T-helper 17 cell (primary cell): ENCODE measurements at places on chromosomes 3 and 15.

- no peak for DNase-seq
- no peaks in the 10 kb centered on the region for H3K36me3 ChIP-seq
- no peaks in the 10 kb centered on the region for H3K4me1 ChIP-seq
- no peak overlapping the region for H3K27ac ChIP-seq
- H3K4me3 ChIP-seq = no peak overlapping the region
- H3K27me3 ChIP-seq = no peaks in the 10 kb centered on the region
Observed at GRCh38 chr3:89252860-89253259, 145.4 kb downstream of the EPHA3 start.

DNA sequence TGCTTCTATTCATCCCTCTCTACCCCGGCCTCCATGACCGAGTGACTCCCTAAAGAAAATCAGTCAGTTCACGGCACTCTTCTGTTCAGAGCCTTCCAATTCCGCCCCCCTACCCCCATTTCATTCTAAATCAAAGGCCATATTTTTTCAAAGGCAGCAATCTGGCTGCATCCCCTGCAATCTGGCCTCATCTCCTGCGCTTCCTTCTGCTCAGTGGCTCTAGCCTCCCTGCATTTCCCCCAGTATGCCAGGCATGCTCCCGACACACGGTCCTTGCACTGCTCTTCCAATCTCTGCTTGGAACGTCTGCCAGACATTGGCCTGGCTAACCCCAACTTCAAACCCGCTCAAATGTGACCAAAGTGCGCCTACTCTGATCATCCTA, 67.7 kb downstream of the EXOG start:
- no peak overlapping the region for H3K4me3 ChIP-seq
- no peak for DNase-seq
- H3K27ac ChIP-seq = no peak overlapping the region
- H3K27me3 ChIP-seq = peaks cover 11% of the 10 kb centered on the region

- H3K27me3 ChIP-seq = no peaks in the 10 kb centered on the region
- peaks cover 22% of the 10 kb centered on the region for H3K4me1 ChIP-seq
- no peak for DNase-seq
- H3K36me3 ChIP-seq = no peaks in the 10 kb centered on the region
- H3K27ac ChIP-seq = peak overlapping the region; percentile 49
- no peak overlapping the region for H3K4me3 ChIP-seq
Observed at GRCh38 chr3:130916507-130917167, 22.8 kb downstream of the ATP2C1 start.

DNA sequence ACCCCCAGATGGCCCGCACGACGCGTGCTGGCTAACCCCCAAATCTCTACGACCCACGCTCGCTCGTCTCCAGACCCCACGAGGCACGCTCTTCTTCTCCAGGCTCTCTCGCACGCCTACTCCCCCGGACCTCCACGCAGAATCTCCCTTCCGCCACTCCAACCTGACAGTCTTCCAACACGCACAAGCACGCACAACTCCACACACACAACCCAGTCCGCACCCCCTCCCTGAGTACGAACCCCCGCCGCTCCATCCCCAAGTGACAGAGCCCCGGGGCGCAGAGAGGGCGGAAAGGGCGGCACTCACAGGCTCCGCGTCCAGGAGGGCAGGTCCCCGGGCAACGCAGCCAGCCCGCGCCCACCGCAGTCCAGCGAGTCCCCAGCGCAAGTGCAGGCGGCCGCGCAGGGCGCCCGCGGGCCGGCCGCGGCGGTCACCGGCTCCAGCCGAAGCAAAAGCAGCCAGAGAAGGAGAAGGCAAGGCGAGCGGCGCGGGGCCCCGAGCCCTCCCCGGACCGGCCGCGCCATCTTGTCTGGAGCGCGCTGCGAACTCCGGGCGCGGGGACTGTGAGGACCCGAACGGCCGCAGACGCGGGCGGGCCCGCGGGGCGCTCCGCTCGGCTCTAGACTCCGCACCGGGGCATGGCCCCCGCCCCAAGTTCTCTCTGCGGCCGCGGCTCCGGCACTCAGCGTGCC, 794 bp downstream of the LRIG1 start:
- peaks cover 3% of the 10 kb centered on the region for H3K36me3 ChIP-seq
- no peaks in the 10 kb centered on the region for H3K27me3 ChIP-seq
- peak; percentile 26 for DNase-seq

DNA sequence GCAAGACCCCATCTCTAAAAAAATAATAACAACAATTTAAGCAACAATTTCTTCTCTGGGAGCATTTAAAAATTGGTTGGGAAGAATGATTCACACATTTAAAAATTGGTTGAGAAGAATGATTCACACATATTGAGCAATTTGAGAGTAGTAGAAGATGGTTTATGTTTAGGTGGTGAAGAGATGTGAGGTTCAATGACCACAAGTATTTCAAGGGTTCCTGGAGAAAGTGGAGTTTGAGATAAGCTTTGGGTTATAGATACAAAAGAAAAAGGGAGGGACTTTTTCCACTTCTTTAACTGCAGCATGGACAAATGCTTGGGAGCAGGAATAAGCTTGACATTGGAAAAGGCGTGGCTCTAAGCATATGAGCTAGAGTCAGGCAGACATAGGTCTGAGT, 145.7 kb upstream of the NPHP3 start:
- no peak for DNase-seq
- H3K4me1 ChIP-seq = no peaks in the 10 kb centered on the region
- H3K27me3 ChIP-seq = peaks cover 19% of the 10 kb centered on the region
- H3K27ac ChIP-seq = no peak overlapping the region

DNA sequence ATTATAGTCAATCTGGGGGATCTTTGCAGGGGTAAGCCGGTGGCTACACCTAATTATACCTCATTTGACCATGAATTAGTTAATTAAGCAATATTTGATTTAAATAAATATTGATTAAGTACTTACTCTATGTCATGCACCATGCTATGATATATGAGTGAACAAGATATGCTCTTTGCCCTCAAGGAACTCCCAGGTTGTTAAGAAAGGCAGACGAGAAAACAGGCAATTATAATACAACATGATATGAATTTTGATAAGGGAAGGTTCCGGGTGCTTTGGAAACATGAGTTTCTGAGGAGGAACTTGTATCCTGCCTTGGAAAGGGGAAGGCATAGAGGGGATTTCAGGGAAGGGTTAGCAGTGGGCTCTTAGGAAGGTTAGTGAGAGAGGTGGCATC, 412.9 kb downstream of the WDR72 start:
- no peak overlapping the region for H3K27ac ChIP-seq
- H3K27me3 ChIP-seq = peaks cover 9% of the 10 kb centered on the region
- no peak overlapping the region for H3K4me3 ChIP-seq
- no peaks in the 10 kb centered on the region for H3K36me3 ChIP-seq
- DNase-seq = no peak

- no peak overlapping the region for H3K4me3 ChIP-seq
- no peaks in the 10 kb centered on the region for H3K4me1 ChIP-seq
- peaks cover 60% of the 10 kb centered on the region for H3K27me3 ChIP-seq
Observed at GRCh38 chr15:89385596-89386331, 51.1 kb upstream of the POLG start.

GRCh38 chr3:67083277-67083676, 85.2 kb downstream of the KBTBD8 start:
- H3K4me3 ChIP-seq = peak overlapping the region; percentile 2
- H3K27ac ChIP-seq = no peak overlapping the region
- H3K36me3 ChIP-seq = peaks cover 6% of the 10 kb centered on the region
- H3K4me1 ChIP-seq = peaks cover 9% of the 10 kb centered on the region
- no peaks in the 10 kb centered on the region for H3K27me3 ChIP-seq

DNA sequence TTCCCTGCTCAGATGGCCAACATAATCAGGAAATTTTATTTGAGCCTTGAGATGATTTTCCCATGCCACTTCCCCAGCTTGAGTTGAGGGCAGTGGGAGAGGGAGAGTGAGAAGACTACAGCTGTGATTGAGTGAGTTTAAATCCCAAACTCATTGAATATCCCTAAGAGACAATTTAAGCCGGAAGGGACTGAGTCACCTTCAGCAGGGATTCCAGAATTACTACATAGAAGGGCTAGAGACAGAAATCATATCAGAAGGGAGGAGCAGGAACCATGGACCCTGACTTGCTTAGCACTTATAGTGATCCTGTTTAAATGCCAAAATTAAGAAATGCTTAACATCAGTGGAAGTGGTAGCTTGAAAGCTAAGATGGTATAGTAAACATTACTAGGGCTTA, 312.2 kb upstream of the SLCO3A1 start:
- H3K27ac ChIP-seq = no peak overlapping the region
- no peak overlapping the region for H3K4me3 ChIP-seq
- H3K4me1 ChIP-seq = no peaks in the 10 kb centered on the region
- DNase-seq = no peak

GRCh38 chr3:141457624-141458236, 29.1 kb upstream of the RASA2 start:
- no peak overlapping the region for H3K4me3 ChIP-seq
- no peaks in the 10 kb centered on the region for H3K36me3 ChIP-seq
- peaks cover 13% of the 10 kb centered on the region for H3K4me1 ChIP-seq

- DNase-seq = no peak
- H3K4me3 ChIP-seq = no peak overlapping the region
Observed at GRCh38 chr3:156264771-156265170, 144.4 kb downstream of the KCNAB1 start.

DNA sequence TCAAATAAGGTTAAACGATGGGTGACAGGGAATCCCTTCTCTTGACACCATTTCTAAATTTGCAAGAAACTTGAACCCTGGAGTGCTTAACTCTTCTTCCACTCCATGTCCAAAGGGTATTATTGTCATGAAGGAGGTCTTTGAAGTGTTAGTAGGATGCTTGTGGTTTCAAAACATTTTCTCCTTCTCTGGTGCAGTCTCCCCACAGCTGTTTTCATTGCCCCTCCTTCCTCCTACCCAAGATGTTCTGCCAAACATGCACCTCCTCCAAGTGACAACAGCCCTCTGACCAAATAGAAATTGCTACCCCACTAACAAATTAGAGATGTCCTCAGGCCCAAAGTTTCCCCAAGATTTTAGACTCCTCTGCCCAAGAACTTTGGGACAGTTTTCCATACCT, 151.4 kb downstream of the POLR2M start:
- peaks cover 7% of the 10 kb centered on the region for H3K4me1 ChIP-seq
- no peak for DNase-seq
- no peak overlapping the region for H3K27ac ChIP-seq
- H3K27me3 ChIP-seq = peaks cover 60% of the 10 kb centered on the region
- peaks cover 4% of the 10 kb centered on the region for H3K36me3 ChIP-seq

GRCh38 chr3:194632809-194633348, 340 bp downstream of the TMEM44 start:
- peaks cover 7% of the 10 kb centered on the region for H3K4me1 ChIP-seq
- no peak for DNase-seq
- H3K4me3 ChIP-seq = peak overlapping the region; percentile 86
- no peaks in the 10 kb centered on the region for H3K27me3 ChIP-seq
- no peaks in the 10 kb centered on the region for H3K36me3 ChIP-seq

- H3K27me3 ChIP-seq = peaks cover 22% of the 10 kb centered on the region
- H3K4me3 ChIP-seq = no peak overlapping the region
- no peak for DNase-seq
- no peak overlapping the region for H3K27ac ChIP-seq
Observed at GRCh38 chr3:36520241-36521006, 140.1 kb downstream of the STAC start.

GRCh38 chr3:101809178-101810021, 30.4 kb downstream of the NXPE3 start:
- no peak for DNase-seq
- peak overlapping the region; percentile 41 for H3K4me3 ChIP-seq
- peaks cover 2% of the 10 kb centered on the region for H3K36me3 ChIP-seq
- H3K27ac ChIP-seq = peak overlapping the region; percentile 78
- peaks cover 16% of the 10 kb centered on the region for H3K4me1 ChIP-seq

GRCh38 chr15:100249096-100249815, 92.5 kb downstream of the ADAMTS17 start:
- DNase-seq = no peak
- peaks cover 2% of the 10 kb centered on the region for H3K4me1 ChIP-seq
- peaks cover 3% of the 10 kb centered on the region for H3K36me3 ChIP-seq
- no peaks in the 10 kb centered on the region for H3K27me3 ChIP-seq

DNA sequence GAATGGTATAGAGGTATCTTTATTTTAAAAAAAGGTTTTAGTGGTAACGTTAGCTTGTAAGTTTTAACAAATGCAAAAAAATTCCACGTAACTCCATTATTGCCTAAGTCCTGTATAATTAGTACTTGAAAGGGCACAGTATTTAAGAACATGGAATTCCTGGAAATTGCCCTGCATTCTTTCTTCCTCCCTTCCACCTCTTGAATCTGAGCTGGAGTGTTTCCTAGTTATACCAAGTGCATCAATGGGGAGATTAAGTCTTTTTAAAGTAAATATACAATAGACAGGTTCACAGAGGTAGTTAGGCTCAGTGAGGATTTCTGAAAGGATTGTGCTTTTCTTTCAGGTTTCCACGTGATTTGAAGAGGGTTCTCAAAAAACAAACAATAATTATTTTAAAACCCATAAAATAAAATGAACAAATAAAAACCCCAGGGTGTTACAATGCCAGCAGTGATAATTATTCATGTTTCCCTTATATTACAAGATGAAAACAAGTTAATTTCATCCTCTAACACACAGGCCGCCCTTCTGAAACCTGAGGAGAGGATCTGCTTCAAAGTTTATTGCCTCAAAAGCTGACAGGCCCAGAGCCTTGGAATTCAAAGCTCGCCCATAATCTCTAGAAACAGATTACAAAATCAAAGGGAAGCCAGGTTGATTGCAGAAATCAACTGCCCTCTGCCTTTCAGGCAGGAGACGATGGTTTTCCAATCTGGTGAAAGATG, 128.8 kb upstream of the LMOD3 start:
- peaks cover 12% of the 10 kb centered on the region for H3K4me1 ChIP-seq
- H3K4me3 ChIP-seq = no peak overlapping the region
- H3K27ac ChIP-seq = no peak overlapping the region
- DNase-seq = no peak
- peaks cover 4% of the 10 kb centered on the region for H3K27me3 ChIP-seq

DNA sequence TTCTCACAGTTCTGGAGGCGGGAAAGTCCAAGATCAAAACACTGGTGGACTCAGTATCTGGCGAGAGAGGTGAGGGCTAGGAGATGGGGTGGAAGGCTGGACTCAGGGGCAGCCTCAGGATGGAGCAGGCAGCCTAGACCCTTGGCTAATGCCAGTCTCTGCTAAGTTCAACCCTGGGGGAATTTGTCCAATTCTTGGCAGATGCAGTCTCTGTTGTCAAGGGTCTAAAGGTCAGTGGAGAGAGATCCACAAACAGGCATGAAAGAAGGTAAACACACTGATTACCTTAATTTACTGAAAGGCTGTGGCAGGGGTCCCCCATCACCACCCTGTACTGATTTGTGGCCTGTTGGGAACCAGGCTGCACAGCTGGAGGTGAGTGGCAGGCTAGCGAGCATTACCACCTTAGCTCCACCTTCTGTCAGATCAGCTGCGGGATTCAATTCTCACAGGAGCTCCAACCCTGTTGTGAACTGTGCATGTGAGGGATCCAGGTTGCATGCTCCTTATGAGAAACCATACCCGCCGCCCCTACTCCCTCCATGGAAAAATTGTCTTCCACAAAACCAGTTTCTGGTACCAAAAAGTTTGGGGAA, 32.5 kb upstream of the RHCG start:
- DNase-seq = no peak
- no peaks in the 10 kb centered on the region for H3K36me3 ChIP-seq
- H3K27me3 ChIP-seq = peaks cover 7% of the 10 kb centered on the region
- no peak overlapping the region for H3K4me3 ChIP-seq

DNA sequence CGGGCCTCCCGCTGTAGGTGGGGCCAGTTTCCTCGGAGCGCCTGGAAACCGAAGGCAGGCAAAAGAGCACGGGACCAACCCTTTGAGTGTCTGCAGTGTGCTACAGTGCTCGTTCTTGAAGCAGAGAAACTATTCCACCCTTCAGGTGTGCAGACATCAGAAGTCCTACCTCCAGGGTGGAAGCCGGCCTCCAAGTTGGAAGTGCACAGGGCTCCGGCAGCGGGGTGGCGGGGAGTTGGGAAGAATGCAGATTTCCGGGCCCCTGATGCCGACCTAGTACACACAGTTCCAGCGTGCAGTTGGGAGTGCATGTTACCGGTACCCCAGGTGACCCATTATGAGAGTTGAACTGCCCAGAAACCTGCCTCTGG, 3.0 kb downstream of the KLF13 start:
- peak overlapping the region; percentile 98 for H3K4me3 ChIP-seq
- DNase-seq = no peak
- peak overlapping the region; percentile 93 for H3K27ac ChIP-seq
- H3K36me3 ChIP-seq = peaks cover 8% of the 10 kb centered on the region
- H3K27me3 ChIP-seq = no peaks in the 10 kb centered on the region
